ENCODE measurements at places on chromosomes 5 and 9.

DNA sequence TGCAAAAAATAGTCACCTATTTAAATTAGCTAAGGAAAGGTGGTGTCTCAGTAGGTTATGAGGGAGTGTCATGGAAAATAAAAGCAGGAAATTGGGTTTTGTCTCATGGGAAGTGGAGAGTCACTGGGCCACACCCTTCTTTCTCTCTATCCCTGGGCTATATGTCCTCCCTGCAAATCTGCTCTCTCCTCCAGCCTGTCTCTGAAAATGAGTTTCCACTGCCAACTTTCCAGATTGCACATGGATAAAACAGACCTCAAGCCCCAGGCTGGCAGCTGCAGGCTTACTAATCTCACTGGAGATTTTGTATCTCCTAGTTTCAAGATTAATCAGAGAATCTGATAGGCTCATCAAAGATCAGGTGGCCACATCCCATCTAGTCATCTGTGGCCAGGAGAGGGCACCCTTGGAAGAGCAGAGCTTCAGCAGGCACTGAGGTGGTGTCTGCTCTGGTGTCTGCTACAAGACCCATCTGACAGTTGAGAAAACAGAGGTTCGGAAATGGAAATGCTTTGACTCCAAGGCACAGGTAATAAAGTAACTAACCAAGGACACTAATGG is 178.9 kb downstream of the MSX2 start:
- no peak for DNase-seq

DNA sequence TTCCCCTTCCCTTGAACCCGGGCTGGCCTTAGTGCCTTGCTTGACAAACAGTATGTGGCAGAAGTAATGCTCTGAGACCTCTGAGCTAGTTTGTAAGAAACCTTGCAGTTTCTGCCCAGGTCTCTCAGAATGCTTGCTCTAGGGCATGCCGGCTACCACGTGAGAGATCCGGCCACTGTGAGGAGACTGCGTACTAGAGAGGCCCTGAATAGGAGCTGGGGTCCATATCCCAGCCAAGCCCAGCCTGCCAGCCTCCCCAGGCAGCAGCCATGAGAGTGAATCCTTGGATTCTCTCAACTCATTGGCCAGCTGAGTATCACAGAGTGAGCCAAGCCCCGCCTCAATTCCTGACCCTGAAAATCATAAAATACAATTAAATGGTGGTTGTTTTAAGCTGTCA is 16.0 kb upstream of the COL15A1 start:
- no peak for DNase-seq

- no peak for DNase-seq
Measured at GRCh38 chr9:104869811-104870210, 58.1 kb downstream of the ABCA1 start.

DNA sequence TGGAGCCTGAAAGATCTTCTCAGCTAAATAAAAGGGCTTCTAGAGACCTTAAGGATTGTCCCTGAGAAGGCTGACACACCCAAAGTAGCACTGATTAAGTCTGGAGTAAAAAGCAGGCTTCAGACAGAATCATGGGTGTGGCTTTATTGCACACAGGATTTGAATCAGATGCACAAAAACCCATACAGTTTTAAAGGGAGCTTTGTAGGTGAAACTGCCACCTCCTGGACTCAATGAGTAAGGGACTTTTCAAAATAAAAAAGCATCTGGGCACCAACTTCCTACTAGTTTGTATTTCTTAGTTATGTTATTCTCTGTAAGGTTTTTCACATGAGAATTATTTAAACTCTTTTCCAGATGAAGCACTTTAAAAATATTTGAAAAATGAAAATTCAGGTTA is 129.4 kb downstream of the EDIL3 start:
- peak; percentile 4 for DNase-seq

DNA sequence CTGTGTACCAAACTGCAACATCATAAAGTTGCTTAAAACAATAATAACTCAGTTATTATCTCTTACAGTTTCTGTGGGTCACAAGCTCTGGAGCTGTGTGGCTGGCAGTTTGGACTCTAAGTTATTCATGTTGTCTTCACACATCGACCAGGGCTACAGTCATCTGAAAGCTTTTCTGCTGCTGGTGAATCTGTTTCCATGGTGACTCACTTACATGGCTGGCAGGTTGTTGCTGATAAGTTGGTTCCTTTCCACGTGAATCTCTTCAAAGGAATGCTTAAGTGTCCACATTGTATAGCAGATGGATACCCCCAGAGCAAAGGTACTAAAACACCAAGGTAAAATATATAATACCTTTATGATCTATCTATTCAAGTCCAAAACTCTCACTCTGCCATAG is 44.8 kb upstream of the CYLC2 start:
- no peak for DNase-seq

DNA sequence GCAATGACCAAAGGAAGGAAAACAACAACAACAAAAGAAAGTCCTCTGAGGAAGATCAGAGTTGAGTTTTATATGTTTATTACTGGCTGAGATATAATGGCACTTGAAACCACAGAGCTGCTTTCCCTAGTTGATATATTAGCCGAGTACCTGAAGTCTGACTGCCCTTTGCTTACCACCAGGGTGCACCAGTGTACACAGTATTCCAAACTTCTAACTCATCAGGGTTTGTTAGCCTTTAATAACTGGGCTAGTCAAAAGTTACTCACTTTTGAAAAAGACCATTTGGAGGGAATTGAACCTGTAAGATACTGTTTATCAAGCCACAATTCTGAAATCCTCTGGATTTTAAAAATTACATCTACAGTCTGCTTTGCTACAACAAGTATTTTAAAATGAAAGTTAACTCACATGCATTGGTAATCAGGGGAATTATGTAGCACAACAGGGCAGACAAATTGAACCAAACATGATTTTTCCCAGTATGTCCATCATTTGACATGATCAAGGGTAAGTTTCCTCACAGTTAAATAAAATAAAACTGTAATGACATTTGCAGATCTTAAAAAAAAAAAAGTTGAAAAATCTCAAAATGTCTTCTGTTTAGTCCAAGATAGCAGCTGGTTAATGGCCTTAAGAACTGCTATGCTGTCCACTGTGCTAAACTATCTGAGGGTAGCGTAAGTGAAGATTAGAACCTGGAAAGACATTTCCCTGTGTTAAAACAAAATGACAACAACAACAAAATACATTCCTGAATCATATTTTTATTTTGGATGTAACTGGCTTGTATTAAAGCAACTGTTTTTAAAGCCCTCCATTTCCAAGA is 57.3 kb upstream of the C6 start:
- peak; percentile 51 for DNase-seq

- DNase-seq, result no peak
Measured at GRCh38 chr9:36092509-36093215, 43.9 kb upstream of the GLIPR2 start.

GRCh38 chr5:158468444-158468843 is 609.5 kb upstream of the CLINT1 start:
- no peak for DNase-seq

- no peak for DNase-seq
Measured at GRCh38 chr5:179110528-179110927, 50.4 kb downstream of the ZNF354C start.

DNA sequence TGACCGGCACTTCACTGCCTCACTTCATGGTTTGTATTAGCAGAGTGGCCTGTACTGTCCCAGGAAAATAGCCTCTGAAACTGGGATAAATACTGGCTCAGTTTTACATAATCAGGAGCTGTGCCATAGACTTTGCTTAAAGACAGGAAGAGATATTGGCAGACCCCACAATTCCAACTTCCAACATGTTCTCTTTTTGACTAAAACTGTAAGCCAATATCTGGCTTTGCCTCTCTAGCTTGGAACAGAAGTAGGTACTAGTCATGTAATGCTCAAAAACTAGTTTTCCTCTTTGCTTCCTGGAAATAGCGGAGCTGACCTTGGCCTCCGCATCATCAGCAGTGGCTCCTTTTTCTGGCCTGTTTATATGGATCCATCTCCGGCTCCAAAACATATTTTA is 276.9 kb downstream of the CDH9 start:
- no peak for DNase-seq

DNA sequence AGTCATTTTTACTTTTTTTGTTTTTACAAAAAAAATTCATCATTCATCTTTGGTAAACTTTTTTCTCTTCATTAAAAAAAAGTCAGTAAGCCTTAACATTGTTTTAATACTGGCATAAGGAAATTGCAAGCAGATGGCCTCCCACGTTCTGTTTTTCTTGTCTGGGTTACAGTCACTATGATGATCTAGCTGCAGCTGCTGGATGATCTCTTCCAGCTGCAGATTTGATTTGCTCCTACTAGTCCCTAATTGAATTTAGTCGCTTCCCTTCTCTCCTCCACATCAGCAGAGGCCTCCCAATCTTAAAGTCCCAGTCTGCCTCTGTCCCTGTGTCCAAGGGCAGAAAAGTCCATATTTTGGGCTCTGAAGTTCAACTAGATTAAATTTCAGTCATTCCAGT is 106.8 kb upstream of the PTGER4 start:
- DNase-seq, result no peak

- no peak for DNase-seq
Measured at GRCh38 chr5:93221-93980, 1.4 kb downstream of the PLEKHG4B start.

GRCh38 chr9:131480258-131480657 is 22.5 kb upstream of the POMT1 start:
- DNase-seq, result no peak

DNA sequence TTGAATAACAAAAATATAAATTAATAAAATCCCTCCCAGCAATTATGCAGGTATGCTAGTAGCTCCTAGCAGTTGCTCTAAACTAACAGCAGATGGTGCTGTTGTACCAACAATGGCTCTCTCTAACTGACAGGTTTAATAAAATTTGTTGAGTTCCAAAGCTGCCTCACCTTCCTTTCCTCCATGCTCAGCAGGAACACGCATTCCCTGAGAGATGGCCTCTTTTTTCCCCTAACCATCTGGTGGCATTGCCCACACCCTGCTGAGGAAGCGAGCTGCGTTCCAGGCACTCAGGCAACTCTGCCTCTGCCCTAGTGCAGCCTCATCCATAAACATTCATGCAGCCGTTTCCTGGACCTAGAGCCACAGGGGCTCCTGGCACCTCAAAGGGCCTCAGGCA is 106.2 kb downstream of the KLHL3 start:
- peak; percentile 39 for DNase-seq

DNA sequence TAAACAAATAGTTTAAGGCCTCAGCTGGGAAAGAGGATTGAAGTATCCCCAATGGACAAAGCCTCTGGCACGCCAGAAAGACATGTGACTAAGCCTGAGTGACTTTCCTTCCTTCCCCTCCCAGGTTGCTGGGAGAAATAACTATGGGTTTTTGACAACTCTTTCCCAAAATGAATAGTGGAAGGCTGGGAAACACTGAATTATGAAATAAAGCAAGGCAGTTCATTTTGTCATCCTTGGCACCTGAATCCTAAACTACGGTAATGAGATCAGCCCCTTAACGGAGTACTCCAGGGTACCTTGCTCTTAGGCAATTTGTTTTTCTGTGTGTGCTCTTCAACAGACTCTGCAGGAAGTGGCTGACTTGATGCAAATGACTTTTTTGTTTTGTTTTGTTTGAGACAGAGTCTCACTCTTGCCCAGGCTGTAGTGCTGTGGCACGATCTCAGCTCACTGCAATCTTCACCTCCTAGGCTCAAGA is 75.2 kb downstream of the LMNB1 start:
- DNase-seq, result no peak

DNA sequence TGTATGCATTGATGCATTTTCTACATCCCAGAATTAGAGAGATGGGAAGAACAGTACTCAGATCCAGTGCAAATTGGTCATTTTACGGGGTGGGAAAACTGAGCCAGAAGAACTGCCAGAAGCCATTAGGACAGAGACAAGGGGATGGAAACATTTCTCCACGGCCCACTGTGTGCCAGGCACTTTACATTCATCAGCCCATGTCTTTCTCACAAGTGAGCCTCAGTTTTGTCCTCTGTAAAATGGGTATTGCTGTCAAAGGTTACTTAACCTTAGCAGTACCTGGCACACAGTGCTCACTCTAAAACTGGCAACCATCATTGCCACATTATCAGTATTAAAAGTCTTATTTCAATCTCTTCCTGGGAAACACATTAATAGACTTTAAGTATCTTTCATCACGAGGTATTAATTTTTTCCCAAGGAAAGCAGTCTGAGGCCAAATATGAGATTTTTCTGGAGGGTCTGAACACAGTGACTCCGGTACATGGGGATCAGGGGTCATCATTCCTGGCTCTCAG is 5.2 kb downstream of the DUSP1 start:
- DNase-seq, result no peak

GRCh38 chr5:34460496-34460895 is 195.6 kb upstream of the RAI14 start:
- DNase-seq, result no peak

GRCh38 chr5:11467588-11467987 is 436.7 kb downstream of the CTNND2 start:
- no peak for DNase-seq

Measured in Calu3 (cell line).